ENCODE measurements at places on chromosomes 12 and 14.

- DNase-seq = no peak
Observed at GRCh38 chr12:27970401-27971120, 2.0 kb downstream of the PTHLH start.

DNA sequence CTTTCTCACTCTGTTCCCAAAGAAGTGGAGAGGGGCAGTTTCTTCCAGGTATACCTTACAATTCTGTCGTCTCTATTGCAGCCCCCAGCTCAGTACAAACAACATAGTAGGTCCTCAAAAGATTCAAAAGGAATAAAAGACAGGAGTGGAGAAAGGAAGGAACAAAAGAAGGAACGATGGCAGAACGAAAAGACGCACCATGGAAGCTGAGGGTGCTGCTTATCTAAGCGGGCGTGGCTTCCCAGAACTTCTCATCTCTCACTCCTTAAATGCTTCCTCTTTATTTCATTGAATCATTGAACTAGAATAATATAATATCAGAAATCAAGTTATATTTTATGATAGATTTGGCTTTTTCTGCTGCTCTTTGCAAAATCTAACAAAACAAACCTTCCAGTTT, 13.7 kb upstream of the LTA4H start:
- no peak for DNase-seq

DNA sequence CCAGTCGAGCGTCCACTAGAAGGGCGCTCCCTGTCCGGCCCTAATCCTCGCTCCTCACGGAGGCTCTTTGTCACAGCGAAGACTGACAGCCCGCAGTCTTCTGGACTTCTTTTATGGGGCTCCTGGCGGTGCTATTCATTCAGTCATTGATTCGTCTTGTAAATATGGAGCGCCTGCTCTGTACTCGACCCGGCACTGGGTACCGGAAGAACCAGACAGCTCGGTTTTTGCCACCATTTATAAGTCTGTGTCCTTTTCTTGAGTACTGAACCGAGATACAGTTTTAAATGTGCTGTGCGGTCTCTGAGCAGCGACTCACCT, 570 bp downstream of the DMAC2L start:
- no peak for DNase-seq

GRCh38 chr14:81716953-81717352, 183.3 kb upstream of the SEL1L start:
- no peak for DNase-seq

GRCh38 chr12:16329594-16329993, 17.9 kb upstream of the MGST1 start:
- DNase-seq = no peak

DNA sequence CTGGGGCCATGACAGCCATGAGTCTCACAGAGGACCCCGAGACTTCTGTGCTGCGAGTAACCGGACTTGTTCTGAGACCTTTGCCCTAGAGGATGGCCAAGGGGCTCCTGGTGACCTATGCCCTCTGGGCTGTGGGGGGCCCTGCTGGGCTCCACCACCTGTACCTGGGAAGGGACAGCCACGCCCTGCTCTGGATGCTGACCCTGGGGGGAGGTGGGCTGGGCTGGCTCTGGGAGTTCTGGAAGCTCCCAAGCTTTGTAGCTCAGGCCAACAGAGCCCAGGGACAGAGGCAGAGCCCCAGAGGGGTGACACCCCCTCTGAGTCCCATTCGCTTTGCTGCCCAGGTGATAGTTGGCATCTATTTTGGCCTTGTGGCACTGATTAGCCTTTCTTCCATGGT, 2.1 kb downstream of the DNAJC22 start:
- DNase-seq = no peak

DNA sequence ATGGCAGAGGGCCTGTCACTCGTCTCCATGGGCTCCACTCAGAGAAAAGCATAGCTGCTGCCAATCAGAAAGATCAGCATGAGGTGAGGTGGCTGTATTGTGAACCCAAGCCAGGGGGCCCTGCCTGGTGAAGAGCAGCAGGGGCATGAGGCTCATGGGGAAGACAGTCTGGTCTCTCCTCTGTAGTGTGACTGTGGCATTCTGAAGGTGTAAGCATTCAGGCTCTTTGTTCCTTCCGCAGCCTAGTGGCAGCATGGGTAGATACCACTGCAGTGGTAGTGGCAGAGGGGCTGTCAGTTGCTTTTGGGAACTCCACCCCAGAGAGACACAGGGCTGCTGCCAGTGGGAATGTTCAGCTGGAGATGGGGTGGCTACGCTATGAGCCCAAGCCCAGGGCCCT, 5.1 kb upstream of the CLEC4D start:
- DNase-seq = no peak

DNA sequence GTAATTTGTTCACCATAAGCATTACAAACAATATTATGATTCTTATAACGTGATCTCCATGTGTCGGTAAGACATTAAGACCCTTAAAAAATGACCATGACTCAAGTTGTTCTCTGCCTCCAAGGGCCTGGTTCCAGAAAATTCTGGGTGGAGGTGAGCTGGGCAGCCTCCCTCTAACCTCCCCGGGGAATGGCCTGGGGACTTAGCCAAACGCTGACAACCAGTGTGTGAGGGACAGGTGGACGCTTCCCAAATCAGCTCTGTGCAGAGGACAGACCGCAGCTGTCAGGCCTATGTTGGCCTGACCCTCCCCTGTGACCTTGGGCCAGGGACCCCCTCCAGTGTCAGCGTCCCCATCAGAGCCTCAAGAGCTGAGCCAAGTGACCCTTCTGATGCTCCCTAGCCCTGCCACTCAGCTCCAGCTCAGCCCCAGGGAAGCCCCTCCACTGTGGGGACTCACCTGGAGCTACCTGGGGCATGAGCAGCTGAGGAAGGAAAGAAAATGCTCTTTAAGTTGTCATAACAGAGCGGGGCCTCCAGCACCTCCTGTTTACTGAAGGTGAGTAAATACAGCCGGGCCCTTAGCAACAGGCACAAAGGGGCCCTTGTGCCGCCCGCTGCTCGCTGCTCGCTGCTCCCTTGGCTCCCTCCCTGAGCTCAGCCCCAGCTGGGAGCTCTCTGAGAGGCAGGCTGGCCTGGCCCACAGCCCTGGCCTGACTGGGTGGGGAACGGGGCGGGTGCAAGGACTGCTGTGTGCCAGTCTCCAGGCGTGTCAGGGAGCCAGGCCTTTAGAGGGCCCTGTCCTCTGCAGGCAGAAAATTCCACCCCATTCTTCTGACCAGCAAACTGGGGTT, 116.6 kb downstream of the CALM1 start:
- DNase-seq = no peak

GRCh38 chr12:96337953-96338352, 62.3 kb downstream of the CDK17 start:
- DNase-seq = no peak

DNA sequence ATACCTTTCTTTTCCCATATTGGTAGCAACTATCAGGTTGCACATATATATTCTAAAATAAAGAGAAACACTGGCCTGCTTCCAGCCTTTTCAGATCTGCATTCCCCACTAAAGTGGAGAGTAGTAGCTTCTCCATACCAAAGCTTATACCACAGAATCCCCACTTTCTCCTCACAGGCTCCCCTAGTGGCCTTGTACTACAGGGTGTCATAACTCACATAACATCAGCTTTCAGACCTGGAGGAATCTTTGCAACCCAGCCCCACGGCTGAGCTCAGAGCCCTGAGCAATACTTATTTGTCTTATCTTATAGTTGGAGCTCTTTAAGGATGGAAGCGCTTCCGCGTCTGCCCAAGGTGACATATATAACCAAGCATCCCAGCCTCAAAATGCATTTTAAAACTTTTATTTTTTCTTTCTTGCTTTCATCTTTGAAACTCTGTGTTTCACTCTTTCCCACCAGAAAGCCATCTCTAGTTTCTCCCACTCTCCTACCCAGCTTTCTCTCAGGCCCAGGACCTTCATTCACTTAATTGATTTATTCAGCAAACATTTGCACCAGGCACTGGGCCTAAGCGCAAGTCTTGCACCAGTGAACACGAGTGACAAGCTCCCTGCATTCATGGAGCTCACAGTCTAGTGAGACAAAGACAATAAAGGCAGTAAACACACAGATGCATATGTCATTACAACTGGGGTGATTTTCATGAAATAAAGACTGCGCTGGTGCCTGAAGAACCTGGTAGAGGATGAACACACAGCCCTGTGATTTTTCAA, 254.7 kb downstream of the IPO8 start:
- DNase-seq = no peak

DNA sequence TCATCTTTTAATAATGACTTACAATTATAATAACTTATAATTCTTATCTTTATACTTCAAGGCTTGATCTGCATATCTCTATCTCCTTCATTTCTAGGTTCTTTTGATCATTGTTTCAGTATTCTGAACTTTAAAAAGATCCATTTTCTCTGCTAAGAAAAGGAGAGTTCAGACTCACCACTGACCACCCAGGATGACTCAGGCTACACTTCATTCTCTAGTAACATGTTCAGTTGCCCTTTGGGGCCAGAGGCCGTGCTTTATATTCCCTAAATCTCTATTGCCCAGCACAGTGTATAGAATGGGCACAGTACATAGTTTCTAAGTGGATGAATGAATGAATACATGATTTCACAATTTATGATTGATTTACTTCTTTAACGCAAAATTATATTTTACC, 268.7 kb downstream of the AKAP6 start:
- DNase-seq = no peak

GRCh38 chr12:27906658-27907473, 65.7 kb downstream of the PTHLH start:
- no peak for DNase-seq

DNA sequence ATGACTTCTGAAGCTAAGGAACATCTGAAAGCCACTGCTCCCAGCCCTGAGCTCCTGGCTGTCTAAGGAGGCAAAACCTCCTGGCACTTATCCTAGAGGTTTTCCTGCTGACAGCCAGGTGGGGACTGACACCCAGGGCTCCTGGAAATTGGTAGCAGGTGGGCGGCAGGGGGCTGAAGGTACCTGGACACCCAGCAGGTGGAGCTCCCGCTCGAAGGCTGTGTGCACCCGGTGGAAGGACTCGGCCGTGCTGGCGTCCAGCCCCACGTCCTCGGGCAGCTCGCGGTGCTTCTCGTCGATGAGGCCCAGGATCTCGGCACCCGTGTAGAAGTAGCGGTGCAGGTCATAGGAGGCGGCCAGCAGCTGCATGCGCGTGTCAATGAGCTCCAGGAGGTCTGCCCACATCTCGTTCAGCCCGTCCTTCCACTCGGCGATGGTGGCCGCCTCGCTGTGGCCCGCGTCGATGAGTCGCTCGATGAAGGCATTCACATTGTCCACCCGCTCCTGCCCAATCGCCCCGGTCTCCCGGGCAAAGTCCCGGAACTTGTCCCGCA, 68.2 kb downstream of the PLEKHG3 start:
- DNase-seq = no peak

GRCh38 chr12:49287876-49288275, 7.1 kb upstream of the PRPH start:
- DNase-seq = no peak

- no peak for DNase-seq
Observed at GRCh38 chr12:88658009-88658408, 77.7 kb upstream of the KITLG start.

DNA sequence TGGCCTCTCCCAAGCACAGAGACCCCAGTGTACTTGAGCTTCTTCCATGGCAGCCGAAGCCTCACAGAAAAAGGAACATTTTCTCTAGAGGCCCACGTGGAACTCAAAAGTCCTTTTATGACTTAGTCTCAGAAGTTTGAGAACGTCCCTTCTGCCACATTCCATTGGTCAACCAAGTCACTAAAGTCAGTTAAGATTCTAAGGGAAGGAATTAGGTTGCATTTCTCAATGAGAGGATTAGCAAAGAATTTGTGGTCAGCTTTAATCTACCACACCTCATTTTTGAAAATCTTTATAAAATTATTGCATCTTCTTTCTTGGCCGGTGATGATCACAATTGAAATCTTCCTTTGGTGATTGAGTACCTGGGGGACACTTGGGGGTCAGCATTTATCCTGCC, 279.9 kb upstream of the TBX3 start:
- DNase-seq = no peak

DNA sequence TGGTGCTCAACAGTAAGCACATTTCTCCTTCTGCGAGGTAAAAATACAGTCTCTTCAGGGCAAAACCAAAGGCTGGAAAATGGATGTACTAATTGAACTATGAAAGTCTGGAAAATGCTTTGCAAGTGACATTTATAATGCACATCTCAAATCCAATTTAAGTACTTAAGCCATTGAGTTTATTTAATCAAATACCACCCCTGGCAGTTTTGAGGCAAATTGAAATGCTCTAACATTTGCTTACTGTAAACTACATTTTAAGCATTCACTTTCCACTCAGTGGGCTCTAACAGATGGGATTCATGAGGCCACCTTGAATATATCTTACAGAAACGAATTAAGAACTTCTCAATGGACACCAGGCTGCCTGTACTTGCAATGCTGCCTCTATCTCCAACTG, 69.7 kb downstream of the HELB start:
- DNase-seq = no peak

DNA sequence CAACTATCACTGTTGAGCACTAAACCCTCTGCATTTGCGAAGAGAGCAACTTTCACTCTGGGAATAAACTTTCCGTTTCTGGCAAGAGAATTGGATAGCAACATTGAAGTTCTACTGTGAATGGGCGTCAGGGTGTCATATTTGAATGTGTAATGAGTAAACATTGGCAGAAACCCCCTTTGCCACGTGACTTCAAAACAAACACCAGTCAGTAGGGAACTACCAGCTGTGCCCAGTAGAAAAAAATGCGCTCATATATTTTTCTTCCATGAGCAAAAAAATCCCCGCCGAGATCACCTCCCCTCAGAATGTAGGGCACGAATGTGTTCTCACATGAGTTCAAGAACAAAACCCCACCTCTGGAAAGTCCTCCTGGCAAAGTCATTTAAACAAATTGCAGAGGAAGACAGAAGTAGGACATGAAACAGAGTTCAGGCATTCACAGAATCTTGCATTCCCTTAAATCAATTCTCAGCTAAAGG, 80.6 kb downstream of the BTG1 start:
- no peak for DNase-seq

- DNase-seq = no peak
Observed at GRCh38 chr12:105292705-105293104, 37.8 kb upstream of the C12orf75 start.

DNA sequence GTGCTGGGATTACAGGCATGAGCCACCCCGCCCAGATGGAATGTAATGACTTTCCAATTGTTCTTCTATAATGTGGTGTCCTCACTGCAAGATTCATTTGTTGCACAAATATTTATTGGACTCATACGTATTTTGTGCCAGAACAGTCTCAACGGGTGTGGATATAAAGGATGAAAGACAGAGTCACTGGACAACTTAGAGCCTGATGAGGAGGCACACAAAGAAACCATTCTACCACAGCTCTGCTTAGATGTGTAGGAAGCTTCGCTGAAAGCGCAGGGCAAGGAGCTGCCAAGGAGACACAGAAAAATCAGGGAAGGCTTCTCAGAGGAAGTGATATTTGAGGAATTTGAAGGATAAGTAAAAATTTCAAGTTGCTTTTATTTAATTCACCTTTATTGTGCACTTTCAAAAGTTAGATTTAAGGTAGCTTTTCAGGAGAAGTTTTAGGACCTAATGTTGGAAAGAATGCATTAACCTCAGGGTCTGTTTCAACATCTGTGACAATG, 41.6 kb upstream of the STON2 start:
- no peak for DNase-seq

Data from stimulated activated CD4-positive, alpha-beta T cell treated with anti-CD3 and anti-CD28 coated beads, Interleukin-12 subunit alpha, Interleukin-12 subunit beta, amount 100 ng/mL, for 48 hours (primary cell).